Gastroesophageal sphincter (tissue), 4 donors: ENCODE measurements at places on chromosomes 6 and 20. TPM values are rescaled to one million over a fixed set of nuclear protein-coding genes. Genes with fewer than 3 reads are reported as not detected.

DNA sequence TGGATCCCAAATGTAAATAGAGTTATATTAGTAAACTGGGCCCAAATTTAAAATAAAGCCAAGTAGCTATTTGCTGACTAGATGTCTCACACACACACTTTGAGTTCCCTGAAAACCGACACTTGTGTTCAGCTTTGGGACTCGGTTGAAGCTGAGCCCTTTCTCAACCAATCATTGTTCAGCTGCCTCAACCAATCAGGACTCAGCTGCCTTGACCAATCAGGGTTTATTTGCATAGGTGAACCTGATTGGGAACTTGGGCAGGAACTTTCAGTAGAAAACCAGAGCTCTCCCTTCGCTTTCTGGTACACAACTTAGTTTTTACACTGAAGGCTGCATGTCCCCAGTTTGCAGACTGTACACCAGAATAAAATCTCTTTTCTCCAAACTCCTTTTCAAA, 301.7 kb downstream of the FOXA2 start:
- ATAC-seq, result no peak

The PDE7B gene
- 6.8 TPM for total RNA-seq

The MYH7B gene
- 0.19 TPM for total RNA-seq

The ENPP3 gene
- total RNA-seq, result 0.35 TPM

- no peak for ATAC-seq
Observed at GRCh38 chr20:51042657-51043247, 19.8 kb upstream of the KCNG1 start.

- no peak for ATAC-seq
Observed at GRCh38 chr20:52682237-52682636, 289.9 kb upstream of the TSHZ2 start.

DNA sequence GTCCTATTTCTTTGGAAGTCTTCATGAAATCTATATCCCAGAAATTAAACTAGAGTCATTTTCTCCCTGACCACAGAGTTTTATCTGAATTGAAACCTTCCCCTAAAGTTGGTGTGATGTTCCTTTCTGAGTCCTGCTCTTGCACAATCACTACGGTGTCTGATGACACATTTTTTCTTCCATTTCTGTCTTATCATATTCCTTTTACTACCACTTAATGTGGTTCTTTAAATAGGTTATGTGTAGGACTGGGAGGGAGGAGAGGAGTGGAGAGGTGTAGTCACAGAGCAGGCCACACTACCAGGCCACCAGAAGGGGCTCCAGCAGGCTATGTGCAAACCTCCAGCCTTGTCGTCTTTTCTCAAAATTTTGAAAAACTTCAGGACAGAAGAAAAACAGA, 39.7 kb upstream of the ATXN1 start:
- ATAC-seq, result no peak

DNA sequence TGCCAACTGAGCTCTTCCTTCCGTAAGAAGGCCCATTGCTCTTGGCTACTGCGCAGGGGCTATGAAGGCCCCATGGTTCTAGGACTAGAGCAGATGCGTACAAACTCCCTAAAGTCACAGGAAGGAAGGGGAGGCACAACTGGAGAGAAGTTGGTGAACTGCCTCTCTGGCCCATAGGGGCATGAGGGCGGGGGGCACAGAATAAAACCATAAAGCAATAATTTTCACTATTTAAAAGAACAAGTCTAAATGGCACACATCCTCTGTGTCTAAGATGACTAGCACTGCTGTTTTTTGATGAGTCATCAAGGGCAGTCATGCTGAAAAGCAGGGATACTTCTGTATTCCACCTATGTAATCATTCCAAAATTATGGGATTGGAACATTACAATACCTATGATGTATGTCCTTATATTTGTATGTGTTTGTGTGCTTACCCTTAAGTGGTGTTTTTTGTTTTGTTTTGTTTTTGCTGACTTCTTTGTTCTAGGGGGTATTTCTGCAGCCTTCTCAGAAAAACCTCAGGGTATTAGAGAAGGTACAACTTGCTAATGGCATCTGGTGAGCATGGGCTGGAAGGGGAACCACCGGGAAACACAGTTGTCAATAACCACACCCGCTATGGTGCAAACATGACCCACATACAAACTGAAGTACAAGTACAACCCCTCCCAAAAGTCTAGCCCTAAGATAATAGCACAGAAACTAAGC, 36.9 kb downstream of the B4GALT5 start:
- ATAC-seq, result peak; percentile 39
